ENCODE measurements at places on chromosomes 7 and 10.

DNA sequence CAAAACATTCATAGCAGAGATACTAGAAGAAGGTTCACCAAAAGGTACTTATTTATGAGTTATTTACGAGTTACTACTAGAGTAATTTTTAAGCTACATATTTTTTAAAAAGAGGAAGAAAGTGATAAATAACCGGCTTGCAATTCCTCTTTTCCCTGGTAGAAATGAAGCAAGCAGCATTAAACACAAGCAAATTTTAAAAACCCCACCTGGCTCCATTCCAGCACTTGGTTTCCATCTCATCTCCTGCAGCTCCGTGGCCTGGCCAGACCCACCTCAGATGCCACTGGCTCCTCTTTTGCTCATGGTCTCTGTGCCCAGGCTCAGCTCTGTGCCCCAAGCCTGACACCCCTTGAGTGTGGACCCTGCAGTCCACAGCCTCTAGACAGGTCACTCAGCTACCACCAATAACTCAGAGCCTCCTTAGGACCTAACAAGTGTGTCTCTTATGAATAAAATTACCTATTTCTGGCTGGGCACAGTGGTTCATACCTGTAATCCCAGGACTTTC lies 479.5 kb downstream of the TNS3 start:
- no peak for DNase-seq

- DNase-seq: no peak
Observed at GRCh38 chr7:97342512-97342911, 225.0 kb downstream of the SDHAF3 start.

DNA sequence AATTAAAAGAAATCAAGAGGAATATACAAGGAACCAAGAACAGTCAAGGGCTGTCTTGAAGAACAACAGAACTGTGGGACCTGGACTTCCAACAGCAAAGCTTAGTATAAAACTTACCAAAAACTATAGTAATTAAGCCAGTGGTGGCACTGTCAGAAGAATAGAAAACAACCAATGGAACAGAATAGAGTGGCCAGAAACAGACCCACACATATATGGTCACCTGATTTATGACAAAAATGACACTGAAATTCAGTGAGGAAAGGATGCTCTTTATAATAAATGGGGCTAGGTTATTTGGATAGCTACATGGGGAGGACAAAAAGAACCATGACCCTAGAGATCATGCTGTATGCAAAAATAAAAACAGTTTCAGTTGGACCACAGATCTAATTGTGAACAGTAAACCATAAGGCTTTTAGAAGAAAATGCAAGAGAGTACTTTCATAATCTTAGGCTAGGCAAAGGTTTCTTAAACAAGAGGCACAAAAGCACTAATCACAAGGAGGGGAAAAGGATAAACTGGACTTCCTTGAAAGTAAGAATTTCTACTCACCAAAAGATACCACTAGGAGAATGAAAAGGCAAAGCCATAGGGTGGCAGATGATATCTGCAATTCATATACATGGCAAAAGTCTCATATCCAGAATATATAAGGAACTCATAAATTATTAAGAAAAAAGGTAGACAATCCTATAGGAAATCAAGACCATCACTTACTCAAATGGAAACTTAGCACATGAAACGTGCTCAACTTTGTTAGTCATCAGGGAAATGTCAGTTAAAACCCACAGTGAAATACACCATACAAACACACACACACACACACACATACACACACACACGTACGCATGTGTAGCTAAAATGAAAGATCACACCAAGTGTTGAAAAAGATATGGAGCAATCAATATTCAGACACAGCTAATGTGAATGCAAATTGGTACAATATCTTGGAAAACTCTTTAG lies 20.8 kb downstream of the HYCC1 start:
- no peak for DNase-seq

GRCh38 chr10:72665925-72666324 lies 26.0 kb upstream of the MCU start:
- DNase-seq: no peak

GRCh38 chr7:114109721-114110120 lies 190.9 kb upstream of the PPP1R3A start:
- DNase-seq: no peak

- no peak for DNase-seq
Observed at GRCh38 chr10:114208351-114208750, 29.2 kb downstream of the TDRD1 start.

DNA sequence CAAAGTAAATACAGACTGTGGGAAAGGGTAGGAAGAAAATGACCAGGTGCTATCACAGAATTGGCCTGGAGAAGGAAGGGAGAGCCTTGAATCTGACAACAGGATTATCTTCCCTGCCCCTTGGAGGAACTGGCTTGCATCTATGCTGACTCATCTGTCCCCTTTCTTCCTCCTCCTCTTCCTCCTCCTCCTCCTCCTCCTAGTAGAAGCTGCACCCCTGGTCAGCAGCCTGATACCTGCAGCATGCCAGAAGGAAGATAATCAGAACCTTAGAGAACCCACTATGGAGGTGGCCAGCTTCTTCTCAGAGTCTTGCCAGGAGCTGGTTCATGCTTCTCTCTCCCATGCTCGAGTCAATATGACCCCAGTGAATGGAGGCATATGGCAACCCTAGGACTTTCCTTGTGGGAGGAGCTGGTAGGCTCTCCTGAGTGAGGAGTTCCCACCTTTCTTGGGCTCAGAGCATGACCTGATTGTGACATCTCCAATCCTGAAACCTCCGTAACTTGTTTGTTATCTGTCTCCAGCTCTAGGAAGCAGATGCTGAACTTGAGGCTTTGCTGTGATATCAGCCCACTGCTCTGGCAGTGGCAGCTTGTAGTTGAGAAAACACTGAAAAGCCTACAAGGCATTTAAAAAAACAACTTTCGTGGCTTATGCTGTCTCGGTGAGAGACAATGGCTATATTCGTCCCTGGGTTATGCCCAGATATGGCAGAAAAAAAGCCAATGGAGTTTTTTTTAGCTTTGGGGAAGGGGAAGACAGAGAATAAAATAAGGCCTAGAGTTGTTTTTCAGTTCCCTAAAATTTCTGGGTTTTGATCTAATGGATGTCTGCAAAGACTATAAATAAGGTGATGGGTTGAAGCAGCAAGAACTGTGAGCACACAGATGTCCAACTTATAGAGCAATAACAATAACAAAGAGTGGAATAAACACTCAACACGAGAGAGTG lies 60.6 kb downstream of the CDHR3 start:
- DNase-seq: no peak

DNA sequence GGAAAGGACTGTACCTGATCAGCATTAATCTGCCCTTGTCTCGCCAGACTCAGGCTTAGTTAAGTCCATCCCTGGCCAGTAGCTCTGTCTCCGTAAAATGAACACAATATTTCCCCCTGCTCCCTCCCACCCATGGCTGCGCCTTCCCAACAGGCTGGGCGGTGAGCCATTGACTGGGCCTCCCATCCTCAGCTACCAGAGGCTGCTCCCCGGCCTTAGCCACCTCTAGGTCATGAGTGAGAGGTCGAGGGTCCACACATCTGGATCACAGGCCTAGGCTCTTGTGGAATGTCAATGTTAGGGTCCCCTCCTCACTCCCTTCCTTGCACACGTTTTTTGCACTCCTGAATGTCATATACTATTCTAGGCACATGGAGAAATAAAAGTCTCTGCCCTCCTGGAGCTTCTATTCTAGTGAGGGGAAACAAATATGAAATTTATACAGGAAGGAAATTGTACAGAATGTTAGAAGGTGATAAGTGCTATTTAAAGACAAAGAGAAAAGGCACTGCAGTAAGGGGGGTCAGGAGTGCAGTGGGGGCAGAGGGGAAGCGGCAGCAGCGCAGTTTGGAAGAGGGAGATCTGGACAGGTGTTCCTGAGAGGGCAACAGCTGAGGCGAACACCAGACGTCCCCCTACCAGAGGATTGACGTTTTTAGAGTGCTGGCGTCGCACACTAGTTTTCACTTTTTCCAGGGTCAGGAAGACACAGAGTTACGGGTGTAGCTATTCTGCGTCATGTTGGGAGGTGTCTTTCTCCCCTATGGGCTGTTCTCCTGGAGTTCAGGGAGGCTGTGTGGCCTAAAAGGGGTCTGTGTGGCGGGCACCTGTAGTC lies 17.2 kb upstream of the EIF5AL1 start:
- DNase-seq: no peak

- DNase-seq: no peak
Observed at GRCh38 chr10:49140304-49141177, 6.7 kb upstream of the FAM170B start.

DNA sequence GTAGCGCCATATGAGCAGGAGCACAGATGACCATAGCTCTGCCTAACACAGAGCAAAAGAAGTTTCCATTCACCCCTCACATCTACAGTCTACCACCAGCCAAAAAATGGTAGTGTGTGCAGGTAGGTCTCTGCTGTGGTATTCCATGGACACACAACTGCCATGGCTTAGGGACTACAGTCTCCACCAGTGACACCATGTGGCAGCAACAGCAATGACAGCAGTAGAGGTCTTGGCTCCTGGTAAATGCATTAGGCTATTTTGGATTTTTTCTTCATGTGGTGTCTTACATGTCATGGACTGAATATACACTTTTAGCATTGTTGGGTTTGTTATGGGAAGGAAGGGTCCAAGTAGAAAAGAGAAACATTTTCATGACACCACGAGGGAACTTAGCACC lies 70.1 kb upstream of the CABCOCO1 start:
- DNase-seq: no peak

DNA sequence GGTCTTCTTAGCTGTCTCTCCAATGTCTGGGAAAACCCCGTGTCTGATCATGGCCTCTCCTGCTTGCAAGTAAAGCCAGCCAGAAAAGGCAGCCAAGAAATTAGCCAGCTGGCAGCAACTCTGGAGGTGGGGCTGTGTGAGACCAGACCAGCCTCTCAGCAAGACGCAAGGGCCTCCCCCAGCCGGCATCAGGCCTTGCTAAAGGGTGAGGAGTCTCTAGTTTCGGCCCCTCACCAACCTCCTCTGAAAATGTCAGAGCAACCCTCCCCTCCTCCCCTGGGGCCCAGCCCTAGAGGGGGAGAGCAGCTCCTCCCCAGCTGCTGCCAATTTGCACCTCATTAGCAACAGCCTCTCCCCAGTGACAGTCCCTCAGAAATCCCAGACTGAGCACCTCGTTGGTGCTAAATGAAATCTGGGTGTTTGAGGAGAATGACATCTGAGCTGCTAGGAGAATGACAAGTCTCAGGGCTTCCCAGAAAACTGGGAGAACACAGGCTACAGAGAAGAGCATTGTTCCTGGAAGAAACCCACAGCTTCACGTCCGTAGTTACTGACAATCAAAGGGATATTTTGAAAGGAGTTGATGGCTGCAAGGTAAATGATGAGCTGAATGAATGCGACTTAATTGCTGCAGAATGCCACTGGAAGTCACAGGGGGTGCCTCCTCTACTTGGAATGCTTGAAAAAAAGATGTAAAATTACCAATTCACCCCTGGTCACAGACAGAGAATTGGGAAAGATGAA lies 25.9 kb downstream of the DGKI start:
- DNase-seq: no peak

DNA sequence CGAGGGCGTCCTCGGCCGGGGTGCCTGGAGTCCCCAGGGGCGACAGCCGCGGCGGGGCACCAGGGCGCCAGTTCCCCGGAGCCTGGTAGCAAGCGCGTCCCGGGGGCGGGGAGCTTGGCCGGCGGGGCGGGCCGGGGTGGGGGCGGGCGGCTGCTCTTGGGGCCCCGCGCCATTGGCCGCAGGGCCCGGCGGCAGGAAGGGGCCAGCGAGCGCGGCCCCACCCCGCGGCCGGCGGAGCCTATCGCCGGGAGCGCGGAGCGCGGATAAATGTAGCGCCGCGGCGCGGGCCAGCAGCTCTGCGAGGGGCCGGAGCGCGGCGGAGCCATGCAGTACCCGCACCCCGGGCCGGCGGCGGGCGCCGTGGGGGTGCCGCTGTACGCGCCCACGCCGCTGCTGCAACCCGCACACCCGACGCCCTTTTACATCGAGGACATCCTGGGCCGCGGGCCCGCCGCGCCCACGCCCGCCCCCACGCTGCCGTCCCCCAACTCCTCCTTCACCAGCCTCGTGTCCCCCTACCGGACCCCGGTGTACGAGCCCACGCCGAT lies at the start of gene HHEX:
Gene HHEX, plus strand, starts transcription at position 293 of the 548 bp plus-strand sequence. Its CDS starts 32 bp downstream, at position 325.
- DNase-seq: peak; percentile 60

- no peak for DNase-seq
Observed at GRCh38 chr7:15651693-15652092, 34.8 kb downstream of the MEOX2 start.

GRCh38 chr7:81280531-81280930 lies 361.7 kb upstream of the SEMA3C start:
- DNase-seq: no peak

DNA sequence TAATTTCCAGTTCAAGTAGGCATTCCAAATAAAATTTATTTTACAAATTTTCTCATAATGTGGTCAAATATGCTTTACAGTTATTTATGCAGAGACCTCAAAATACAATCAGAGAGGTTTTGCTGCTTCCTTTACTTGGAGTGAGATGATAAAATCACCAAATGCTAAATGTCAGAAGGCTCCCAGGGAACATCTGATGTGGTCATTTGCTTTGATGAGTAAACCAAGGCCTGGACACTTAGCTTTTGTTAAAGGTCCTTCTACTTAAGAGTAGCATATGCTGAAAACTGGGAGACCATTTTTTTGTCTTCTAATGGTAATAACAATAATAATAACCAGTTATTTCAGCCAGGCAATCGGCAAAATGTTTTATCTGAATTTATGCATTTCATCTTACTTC lies 60.6 kb upstream of the AKR1E2 start:
- DNase-seq: no peak

GRCh38 chr10:128043259-128044045 lies 82.8 kb downstream of the MKI67 start:
- DNase-seq: no peak

- DNase-seq: no peak
Observed at GRCh38 chr7:132618271-132618955, 42.1 kb upstream of the PLXNA4 start.

DNA sequence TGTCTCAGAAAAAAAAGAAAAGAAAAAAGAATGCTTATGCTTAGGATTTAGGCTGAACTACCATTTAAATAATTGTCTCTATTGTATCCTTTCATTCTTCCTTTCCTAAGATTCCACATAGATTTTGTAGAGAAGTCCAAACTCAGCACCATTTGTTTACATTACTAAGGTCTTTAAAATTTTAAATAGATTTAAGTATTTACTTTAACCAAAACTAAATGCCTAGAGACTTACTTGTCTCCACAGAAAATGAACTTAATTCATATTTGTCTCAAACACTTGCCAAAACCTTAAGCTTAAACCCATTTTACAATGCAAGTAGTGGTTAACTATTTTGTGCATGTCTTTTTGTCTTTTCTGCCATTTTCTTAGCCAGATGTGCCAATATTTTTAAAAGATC lies 54.1 kb upstream of the ABI1 start:
- no peak for DNase-seq

DNA sequence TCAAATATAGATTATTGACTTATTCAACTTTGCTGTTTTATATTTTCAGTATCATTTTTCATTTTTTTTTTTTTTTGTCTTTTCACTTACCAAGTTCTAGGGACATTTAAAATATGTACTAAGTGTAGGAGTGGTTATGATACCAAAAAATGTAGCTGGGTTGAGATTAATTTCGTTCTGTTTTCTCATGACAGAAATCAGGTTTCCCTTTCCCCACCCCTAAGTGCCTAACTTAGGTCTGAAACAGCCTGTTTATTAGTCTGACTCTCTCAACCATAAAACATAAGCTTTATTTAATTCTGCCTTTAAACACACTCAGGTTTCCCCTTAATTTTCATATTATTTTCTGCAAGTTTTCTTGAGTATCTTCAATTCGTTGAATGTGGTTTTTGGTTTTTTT lies 22.1 kb downstream of the TMEM106B start:
- no peak for DNase-seq

Data from frontal cortex (tissue), 4 donors.